Stimulated activated CD4-positive, alpha-beta T cell treated with anti-CD3 and anti-CD28 coated beads, Interleukin-15, amount 100 ng/mL, for 24 hours (primary cell): ENCODE measurements at places on chromosomes 13 and 19.
A peak's percentile ranks its signal among the peaks of the same experiment; 100 is the strongest.

DNA sequence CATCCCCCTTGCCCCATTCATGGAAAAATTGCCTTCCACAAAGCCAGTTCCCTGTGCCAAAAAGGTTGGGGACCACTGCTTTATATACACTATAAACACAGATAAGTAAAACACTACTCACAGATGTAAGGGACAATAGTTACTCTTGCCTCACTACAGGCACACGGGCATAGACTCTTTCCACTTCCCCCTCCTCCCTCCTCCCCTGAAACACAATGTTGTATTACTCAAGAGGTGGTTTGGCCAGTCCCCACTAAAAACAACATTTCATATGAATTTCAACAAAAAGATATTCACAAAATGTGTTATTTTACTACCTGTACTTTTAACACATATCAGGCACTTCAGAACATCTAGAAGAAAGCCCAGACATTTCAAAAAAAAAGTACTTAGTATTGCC, 45.1 kb downstream of the EPSTI1 start:
- no peak for DNase-seq

- peak; percentile 37 for DNase-seq
Measured at GRCh38 chr19:12995596-12996405, 526 bp downstream of the NFIX start.

GRCh38 chr13:59641817-59642216, 521.9 kb downstream of the DIAPH3 start:
- DNase-seq: no peak

GRCh38 chr19:7873304-7874075, 700 bp downstream of the PRR36 start:
- no peak for DNase-seq

DNA sequence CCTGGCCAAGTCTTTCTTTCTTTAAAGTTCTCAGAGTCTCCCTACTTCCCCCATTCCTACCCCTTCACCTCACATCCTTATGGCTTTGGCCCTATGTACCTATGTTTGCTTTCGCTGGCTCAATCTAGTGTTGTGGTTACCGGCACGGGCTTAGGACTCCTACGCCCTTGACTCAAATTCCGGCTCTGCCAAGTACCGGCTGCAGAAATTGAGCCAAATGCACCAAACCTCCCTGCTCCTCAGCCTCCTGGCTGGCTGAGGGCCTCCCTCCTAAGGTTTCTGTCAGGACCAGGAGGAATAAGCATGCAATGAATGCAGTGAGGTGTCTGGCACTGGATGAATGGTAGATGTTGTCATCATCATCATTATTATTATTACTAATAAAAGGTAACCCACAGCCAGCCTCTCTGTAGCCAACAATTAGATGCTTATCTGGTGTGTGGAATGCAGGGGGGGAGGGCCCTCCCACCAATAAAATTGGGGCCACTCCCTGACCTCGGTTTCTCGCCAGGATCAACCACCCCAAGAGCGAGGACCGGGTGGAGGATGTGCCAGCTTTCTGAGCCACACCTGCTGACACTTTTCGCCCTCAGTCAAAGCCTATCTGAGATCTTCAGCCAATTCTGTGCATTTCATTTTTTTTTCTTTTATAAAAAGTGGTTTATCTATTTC, 20.7 kb downstream of the KLK5 start:
- DNase-seq: no peak

DNA sequence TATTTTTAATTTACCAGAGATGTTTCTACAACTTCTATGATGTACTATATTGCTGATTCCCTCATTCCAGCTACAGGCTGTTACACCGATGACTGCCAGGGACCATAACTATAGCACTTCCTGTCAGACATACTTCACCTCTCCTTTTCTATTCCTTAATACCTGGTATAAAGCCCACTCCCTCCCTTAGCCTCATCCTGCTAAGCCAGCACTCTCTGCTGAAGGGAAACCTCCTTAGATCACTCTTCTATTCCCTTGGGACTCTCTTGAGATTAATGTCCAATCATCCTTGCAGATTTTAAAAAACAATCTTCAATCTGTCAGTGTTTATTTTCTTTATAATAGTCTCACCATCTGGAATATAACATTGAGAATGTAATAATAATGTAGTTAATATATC, 127.9 kb downstream of the DIAPH3 start:
- no peak for DNase-seq

- DNase-seq: no peak
Measured at GRCh38 chr19:23093832-23094231, 23.0 kb upstream of the ZNF730 start.

DNA sequence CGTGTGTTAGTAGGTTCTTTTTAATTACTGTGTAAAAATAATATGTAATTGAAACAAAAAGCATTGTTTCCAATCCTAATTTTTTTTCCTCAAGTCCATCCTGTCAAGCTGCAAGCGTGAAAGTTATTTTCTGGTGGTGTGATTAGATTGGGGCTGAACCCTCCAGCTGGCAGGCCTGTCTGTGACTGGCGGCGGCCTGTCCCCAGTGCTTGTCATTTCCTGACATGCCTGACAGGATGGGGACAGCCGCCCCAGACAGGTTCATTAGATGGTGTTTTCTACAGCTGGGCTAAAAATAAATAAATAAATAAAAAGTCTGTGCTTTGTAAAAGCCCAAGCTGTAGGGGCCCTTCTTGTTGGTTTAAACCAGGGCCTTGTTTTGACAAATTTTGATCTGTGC, 53.7 kb upstream of the MAB21L1 start:
- DNase-seq: no peak

DNA sequence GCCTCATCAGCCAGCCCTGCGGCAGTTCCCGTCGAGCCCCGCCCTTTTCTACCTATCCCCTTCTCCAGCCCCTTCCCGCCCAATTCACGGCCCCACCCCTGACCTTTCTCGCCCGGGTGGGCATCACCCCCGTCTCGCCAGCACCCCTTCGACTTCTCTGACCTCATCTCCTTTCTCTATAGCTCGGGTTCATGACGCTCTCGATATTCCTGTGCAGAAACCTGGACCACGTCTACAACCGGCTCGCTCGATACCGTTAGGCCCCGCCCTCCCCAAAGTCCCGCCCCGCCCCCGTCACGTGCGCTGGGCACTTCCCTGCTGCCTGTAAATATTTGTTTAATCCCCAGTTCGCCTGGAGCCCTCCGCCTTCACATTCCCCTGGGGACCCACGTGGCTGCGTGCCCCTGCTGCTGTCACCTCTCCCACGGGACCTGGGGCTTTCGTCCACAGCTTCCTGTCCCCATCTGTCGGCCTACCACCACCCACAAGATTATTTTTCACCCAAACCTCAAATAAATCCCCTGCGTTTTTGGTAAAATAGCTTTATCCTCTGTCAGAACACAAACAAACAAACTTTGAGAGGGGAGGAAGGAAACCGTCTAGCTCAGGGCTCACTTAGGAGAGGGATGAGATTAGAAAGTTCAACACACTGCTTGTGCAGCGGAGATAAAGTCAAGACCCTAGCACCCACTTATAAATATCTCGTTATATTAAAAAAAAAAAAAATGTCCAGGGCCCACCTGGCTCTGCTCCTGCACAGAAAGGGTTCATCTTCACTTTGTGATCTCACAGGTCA, 5.1 kb downstream of the CD37 start:
- peak; percentile 10 for DNase-seq

- DNase-seq: no peak
Measured at GRCh38 chr19:8192221-8192820, 16.8 kb upstream of the CERS4 start.

- DNase-seq: peak; percentile 59
Measured at GRCh38 chr19:47227352-47228167, 3.4 kb downstream of the BBC3 start.

- DNase-seq: no peak
Measured at GRCh38 chr19:5948752-5949564, 29.0 kb downstream of the RANBP3 start.

- no peak for DNase-seq
Measured at GRCh38 chr19:10228393-10228792, 2.7 kb downstream of the S1PR2 start.

DNA sequence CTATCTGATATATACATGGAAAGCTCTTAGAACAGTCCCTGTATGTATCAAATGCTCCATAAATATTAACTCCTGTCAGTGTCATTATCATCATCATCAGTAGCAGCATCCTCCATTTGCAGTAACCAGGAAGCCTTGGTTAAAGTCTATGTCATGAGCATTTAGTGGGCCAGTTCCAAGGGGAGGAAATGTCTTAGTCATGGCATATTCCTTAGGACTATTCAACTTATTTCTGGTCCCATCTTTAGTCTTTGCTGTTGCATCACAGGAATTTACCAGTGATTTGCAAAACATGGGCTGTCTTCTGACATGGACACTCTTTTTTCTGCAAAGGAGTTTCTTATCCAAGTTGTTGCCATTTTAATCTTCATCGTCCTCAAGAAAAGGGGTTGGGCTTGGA, 98.4 kb downstream of the WDFY2 start:
- DNase-seq: no peak

DNA sequence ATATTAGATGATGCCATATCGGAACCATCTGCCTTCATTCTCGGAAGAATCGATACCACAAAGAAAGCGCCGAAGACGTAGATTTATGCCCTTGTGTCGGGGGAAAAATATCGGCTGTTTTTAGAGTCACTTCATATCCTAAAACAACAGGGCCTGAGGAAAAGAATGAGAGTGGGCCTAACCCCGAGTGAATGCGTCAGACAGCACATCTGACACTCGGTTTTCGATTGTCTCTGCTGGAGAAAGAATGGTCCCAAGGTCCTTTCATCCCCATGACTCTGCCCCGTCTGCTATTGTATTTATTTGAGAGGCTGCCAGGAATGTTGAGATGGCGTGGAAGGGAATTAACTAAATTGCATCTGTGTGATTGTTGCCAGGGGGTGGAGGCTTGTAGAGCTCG, 46.1 kb downstream of the CHST8 start:
- no peak for DNase-seq

DNA sequence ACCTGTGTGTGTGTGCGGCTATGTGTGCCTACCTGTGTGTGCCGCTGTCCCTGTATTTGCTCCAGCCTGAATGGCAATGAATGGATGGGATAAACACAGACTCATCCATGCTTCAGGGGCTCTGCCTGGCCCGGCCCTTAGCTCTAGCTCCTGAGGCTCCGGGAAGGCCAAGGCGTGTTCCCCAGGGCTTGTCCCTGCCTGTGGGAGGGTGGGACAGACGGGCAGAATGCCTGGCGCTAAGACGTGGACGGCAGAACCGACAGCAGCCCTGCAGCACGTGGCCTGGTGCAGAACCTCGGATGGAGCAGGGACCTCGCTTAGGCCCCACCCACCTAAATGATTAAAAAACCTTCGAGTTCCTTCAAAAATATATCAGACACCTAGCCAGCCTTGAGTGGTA, 57.8 kb upstream of the C13orf46 start:
- no peak for DNase-seq

DNA sequence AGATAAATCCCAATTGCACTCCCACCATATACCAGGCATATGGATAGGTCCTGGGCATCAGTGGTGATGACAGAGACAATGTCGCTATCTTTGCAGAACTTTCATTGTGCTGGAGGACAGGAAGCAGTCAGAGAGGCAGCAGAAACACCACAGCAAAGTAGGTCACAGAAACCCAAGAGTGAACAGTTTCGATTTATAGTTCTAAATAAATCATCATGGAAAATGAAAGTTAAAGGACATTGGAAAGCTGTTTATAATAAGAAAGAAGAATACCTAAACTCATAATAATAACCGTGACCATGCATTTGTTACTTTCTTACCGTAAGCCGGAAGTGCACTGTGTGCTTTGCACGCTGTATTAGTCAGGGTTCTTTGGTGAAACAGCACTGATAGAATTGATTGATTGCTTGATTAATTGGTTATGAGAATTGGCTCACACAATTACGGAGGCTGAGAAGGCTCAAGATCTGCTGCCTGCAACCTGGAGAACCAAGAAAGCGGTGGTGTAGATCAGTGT, 38.9 kb downstream of the ALOX5AP start:
- peak; percentile 19 for DNase-seq

- no peak for DNase-seq
Measured at GRCh38 chr13:98819382-98820010, 67.0 kb upstream of the SLC15A1 start.

DNA sequence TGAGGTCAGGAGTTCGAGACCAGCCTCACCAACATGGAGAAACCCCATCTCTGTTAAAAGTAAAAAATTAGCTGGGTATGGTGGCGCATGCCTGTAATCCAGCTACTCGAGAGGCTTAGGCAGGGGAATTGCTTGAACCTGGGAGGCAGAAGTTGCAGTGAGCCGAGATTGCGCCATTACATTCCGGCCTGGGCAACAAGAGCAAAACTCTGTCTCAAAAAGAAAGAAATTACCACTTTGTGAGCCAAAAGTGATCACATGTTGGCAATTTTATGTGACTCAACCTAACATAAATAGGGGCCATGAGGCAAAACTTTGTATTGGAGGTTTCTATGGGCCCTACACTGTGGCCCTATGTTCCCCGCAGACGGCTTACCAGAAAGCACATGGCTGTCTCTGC, 72.2 kb downstream of the MAP4K1 start:
- no peak for DNase-seq

- peak; percentile 16 for DNase-seq
Measured at GRCh38 chr19:54096617-54097106, 3.9 kb downstream of the OSCAR start.

- DNase-seq: peak; percentile 24
Measured at GRCh38 chr13:89066868-89067466, 1395.8 kb downstream of the SLITRK5 start.

DNA sequence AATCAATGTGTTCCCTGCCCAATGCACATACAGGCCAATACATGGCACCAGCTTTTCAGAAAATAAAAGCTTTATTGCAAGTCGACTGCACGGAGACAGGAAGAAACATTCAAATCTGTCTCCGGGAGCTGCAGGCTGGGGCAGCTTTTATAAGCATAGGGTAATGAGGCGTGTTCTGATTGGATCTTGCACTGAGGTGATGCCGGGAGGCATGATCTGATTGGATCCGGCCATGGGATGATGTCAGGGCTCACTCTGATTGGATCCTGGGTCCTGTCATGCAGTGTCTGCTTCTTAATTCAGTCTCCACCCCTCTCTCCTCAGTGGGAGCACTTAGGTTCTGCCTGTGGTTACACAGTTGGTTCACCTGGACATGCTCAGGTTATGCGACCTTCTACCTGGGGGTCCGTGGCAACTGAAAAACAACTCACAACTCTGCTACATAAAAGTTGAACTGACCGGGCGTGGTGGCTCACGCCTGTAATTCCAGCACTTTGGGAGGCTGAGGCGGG, 11.8 kb upstream of the FBN3 start:
- DNase-seq: peak; percentile 31

DNA sequence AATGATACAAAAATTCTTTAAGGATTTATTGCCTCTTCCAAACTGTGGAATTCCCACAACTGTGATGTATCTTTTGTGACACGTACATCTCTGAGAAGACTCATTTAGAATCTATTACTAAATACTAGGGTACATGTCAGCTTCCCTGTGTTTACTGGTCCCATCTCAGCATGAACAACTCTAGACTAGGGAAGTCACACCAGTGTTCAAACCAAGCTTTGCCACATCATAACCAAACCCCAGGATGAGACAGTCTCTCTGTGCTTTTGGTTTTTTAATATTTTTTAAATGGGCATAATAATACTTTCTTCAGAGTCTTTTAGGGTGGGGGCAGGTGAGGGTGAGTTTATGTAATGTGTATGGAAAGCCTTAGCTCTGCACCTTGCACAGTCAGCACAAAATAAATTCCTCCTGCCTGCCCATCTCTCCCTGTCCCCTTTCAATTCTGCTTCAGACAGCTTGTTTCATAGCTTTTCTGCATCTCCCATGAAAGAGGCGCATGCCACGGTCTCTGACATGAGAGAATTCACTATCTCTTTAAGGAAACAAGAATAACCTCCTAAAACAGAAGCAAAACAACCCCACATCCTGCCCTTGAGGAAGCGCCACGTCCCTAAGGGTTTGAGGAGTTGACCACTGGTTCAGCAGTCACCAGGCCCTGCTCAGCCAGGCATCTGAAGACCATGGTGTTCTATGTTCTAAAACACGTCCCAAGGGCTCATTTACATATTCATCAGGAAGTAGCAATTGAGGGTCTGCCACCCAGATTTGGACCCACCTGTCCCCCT, 174.5 kb downstream of the USP12 start:
- DNase-seq: no peak
